ENCODE measurements at places on chromosomes 4 and X. TPM values are rescaled to one million over a fixed set of nuclear protein-coding genes. Genes with fewer than 3 reads are reported as not detected.

GRCh38 chr4:163495900-163496299 is 1.4 kb downstream of the TMA16 start:
- H3K4me1 ChIP-seq, result peaks cover 48% of the 10 kb centered on the region
- H3K36me3 ChIP-seq, result peaks cover 31% of the 10 kb centered on the region
- H3K4me3 ChIP-seq, result peak overlapping the region; percentile 83
- H3K27me3 ChIP-seq, result no peaks in the 10 kb centered on the region
- no peak for DNase-seq

DNA sequence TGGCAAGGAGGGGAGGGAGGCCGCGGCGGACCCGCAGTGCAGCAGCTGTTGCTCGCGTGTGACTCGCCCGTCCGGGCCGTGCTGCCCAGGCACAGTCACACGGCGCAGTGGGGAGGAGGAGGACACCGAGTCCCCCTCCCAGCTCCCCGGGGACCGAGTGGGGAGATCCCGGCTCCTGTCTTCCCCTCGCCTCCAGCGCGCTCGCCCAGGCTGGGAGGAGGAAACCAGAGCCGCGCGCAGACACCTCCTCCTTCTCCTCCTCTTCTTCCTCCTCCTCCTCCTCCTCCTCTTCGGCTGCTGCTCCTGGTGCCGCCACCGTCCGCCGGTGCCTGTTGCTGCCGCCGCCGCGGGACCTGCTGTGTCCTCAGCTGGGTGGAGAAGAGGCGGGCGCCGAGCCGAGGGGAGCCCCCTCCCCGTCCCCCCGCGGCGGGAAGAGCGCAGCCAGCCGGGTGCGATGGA is at the start of gene TBC1D1:
Gene TBC1D1, plus strand, starts transcription at position 284 of the 459 bp plus-strand sequence. CDS start 11,012 bp downstream, outside the sequence.
- H3K27ac ChIP-seq, result peak within 1 kb of the TSS; percentile 97
- peaks cover 50% of the 10 kb centered on the region for H3K4me1 ChIP-seq
- peaks cover 4% of the 10 kb centered on the region for H3K36me3 ChIP-seq

DNA sequence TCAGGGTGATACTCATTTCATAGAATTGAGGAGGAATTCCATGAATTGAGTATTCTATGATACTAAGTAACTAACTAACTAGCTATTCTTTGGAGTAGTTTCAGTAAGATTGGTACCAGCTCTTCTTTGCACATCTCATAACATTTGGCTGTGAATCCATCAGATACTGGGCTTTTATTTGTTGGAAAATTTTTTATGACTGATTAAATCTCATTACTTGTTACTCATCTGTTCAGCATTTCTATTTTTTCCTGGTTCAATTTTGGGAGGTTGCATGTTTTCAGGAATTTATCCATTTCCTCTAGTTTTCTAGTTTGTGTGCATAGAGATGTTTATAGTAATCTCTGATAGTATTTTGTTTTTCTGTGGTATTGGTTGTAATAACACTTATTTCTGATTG is 70.8 kb upstream of the FREM3 start:
- no peaks in the 10 kb centered on the region for H3K36me3 ChIP-seq
- H3K27ac ChIP-seq, result no peak overlapping the region
- DNase-seq, result no peak
- peaks cover 9% of the 10 kb centered on the region for H3K4me1 ChIP-seq
- H3K27me3 ChIP-seq, result peaks cover 8% of the 10 kb centered on the region
- H3K4me3 ChIP-seq, result no peak overlapping the region

DNA sequence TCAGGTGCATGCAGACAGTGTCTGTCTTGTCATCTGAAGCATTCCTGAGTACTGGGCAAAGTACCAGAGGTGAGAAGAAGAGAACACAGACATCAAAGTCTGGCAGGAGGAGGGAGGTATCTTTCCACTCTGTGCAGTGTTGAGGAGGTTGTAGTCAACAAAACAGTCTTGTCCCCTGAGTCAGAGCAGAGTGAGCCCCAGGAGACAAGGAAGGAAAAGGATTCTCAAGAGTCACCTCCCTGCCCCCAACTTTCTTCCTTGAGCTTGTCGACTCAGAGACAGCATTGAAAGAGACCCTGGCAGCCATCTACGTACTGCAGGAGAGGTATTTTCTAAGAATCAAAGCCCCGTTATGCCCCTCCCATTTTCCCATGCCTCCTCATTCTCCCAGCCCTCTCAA is 4.4 kb upstream of the SRPX start:
- no peak overlapping the region for H3K27ac ChIP-seq
- peaks cover 4% of the 10 kb centered on the region for H3K4me1 ChIP-seq
- H3K4me3 ChIP-seq, result no peak overlapping the region
- no peaks in the 10 kb centered on the region for H3K36me3 ChIP-seq

- DNase-seq, result peak; percentile 23
- peak overlapping the region; percentile 92 for H3K4me3 ChIP-seq
- peaks cover 30% of the 10 kb centered on the region for H3K4me1 ChIP-seq
- H3K36me3 ChIP-seq, result peaks cover 17% of the 10 kb centered on the region
- no peaks in the 10 kb centered on the region for H3K27me3 ChIP-seq
- H3K27ac ChIP-seq, result peak overlapping the region; percentile 80
Measured at GRCh38 chrX:51893931-51894696, 691 bp downstream of the MAGED1 start.

DNA sequence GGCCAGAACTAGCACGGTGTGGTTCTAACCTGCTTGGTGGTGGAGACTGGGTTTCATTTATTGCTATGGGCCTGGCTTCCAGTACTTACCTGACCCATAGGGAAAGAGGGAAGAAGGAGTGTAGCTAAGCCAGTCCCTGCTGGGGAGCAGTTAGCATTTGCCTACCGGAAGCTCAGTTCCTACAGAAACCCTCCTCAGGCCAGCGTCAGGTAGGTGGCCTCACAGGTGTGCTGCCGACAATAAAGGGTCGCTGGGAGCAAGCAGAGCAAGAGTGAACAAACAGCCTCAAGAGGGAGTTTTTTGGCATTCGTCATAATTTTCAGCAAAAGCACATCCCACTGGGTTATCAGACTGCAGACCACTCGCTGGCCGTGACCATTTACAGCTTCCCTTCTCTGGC is 740.6 kb upstream of the TENM3 start:
- H3K36me3 ChIP-seq, result no peaks in the 10 kb centered on the region
- H3K4me1 ChIP-seq, result no peaks in the 10 kb centered on the region
- no peak overlapping the region for H3K27ac ChIP-seq
- no peaks in the 10 kb centered on the region for H3K27me3 ChIP-seq
- no peak overlapping the region for H3K4me3 ChIP-seq
- no peak for DNase-seq

DNA sequence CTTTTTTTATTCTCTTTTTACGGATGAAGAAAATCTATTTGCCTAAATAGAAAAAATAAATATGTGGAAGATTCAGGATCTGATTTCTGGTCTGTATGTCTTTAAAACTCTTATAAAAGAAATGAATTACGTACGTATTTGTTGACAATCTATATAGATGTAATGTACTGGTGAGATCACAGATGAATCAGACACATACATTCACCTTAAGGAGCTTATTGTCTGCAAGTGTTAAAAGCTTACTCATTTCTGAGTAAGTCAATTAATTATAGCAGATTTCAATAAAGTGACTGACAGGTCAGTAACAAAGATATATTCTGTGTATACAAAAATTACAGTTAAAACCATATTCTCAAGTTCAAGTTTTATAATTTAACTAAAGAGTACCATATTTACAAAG is 66.6 kb upstream of the NAF1 start:
- no peak for DNase-seq
- H3K4me3 ChIP-seq, result no peak overlapping the region
- no peaks in the 10 kb centered on the region for H3K4me1 ChIP-seq
- no peaks in the 10 kb centered on the region for H3K36me3 ChIP-seq
- no peaks in the 10 kb centered on the region for H3K27me3 ChIP-seq
- H3K27ac ChIP-seq, result no peak overlapping the region

GRCh38 chr4:78622253-78622979 is 70.8 kb downstream of the ANXA3 start:
- no peak for DNase-seq
- H3K4me1 ChIP-seq, result peaks cover 38% of the 10 kb centered on the region
- no peak overlapping the region for H3K27ac ChIP-seq

DNA sequence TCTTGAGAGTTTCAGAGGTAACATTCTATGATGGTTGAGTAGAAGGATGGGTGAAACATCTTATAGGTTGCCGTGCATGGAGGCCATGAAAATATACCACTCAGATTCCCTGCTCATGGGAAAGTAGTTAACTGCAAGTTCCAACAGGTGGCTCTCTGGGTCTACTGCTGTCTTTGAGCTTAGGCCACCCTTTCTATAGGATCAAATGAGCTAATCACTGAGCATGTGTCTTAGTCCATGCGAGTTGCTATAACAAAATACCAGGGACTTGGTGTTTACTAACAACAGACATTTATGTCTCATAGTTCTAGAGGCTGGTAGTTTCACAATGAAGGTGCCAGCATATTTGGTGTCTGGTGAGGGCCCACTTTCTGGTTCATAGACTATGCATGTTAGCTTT is 144.8 kb upstream of the UNC5C start:
- no peak for DNase-seq
- H3K36me3 ChIP-seq, result no peaks in the 10 kb centered on the region
- H3K4me3 ChIP-seq, result no peak overlapping the region

DNA sequence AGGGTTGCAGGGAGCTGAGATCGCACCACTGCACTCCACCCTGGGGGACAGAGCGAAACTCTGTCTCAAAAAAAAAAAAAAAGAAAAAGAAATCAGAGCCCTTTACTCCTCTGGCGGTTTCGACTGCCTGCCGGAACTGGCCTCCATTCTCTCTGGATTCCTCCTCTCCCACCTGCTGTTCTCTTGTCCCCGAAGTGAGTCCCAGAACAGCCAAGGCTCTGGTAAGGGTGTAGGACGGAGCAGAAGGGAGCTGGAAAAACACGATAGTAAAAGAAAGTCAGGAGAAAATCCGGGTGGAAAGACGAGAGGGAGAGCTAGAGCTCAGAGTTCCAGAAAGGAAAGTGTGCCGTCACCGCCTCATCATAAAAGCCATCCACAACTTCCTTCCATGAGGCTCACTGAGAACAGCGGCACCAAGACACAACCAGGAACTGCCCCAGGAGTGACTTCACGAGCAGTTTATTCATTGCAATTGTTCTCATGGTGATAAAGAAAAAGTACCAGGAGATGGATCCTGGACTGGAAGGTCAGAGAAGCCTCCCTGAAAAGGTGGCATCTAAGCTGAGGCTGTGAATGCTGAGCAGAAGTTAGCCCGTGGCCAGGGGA is 12.3 kb downstream of the TLR3 start:
- no peak overlapping the region for H3K27ac ChIP-seq
- DNase-seq, result no peak
- H3K27me3 ChIP-seq, result peaks cover 22% of the 10 kb centered on the region
- no peaks in the 10 kb centered on the region for H3K4me1 ChIP-seq

DNA sequence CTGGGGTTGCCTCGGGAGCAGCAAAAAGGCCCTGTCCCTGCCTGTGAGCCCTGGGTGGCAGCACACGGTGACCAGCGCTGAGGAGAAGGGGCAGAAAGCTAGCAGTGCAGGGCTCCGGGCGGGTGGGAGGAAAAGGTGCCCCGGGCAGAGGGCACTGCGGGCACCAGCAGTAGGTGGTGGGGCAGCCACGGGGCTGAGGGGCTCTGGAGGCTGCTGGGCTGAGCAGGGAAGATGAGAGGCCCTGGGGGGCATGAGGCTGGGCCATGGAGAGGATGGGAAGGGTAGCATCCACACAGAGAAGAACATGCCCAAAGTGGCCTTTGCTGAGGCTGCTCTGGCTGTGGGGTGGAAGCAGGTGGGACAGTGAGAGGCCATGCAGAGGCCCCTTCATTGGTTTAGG is 67.5 kb upstream of the NKX1-1 start:
- peak; percentile 3 for DNase-seq
- no peak overlapping the region for H3K27ac ChIP-seq
- H3K4me3 ChIP-seq, result no peak overlapping the region
- H3K36me3 ChIP-seq, result no peaks in the 10 kb centered on the region

GRCh38 chr4:6549890-6550620 is 24.9 kb upstream of the MAN2B2 start:
- H3K27ac ChIP-seq, result no peak overlapping the region
- H3K36me3 ChIP-seq, result no peaks in the 10 kb centered on the region
- no peaks in the 10 kb centered on the region for H3K4me1 ChIP-seq
- DNase-seq, result no peak
- no peak overlapping the region for H3K4me3 ChIP-seq
- H3K27me3 ChIP-seq, result peaks cover 24% of the 10 kb centered on the region

GRCh38 chrX:149456476-149457245 is 48.4 kb downstream of the IDS start:
- H3K27ac ChIP-seq, result no peak overlapping the region
- H3K4me3 ChIP-seq, result no peak overlapping the region
- H3K36me3 ChIP-seq, result no peaks in the 10 kb centered on the region

The ZCCHC18 gene
- 2.2 TPM for total RNA-seq

The EDA gene
- not detected for total RNA-seq

The SHROOM3 gene
- 0.55 TPM for total RNA-seq

The ARL9 gene
- total RNA-seq, result not detected

The SPANXN3 gene
- total RNA-seq, result not detected

The GRK4 gene
- 2.1 TPM for total RNA-seq

The SETD7 gene
- 10.3 TPM for total RNA-seq
